ENCODE measurements at places on chromosomes 4 and X. TPM values are rescaled to one million over a fixed set of nuclear protein-coding genes. Genes with fewer than 3 reads are reported as not detected.

GRCh38 chr4:20151436-20151835 is 100.3 kb upstream of the SLIT2 start:
- DNase-seq = no peak

- DNase-seq = no peak
Observed at GRCh38 chrX:123881330-123881729, 21.5 kb downstream of the XIAP start.

Gene LRIT3
- polyA plus RNA-seq = 0.02 TPM

DNA sequence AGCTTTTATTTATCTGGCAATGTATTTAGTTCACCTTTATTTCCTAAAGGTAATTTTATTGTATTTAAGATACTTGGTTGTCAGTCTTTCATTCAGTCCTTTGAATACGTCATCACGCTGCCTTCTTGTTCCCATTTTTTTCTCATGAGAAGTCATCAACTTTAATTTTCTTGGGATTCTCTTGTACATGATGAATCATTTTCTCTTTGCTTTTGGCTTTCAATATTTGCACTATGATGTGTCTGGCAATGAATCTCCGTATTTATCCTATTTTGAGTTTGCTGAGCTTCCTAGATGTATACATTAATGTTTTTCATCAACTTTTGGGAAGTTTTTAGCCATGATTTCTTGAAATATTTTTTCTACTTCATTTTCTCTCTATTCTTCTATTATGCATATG is 28.4 kb downstream of the CLDN2 start:
- no peak for DNase-seq

DNA sequence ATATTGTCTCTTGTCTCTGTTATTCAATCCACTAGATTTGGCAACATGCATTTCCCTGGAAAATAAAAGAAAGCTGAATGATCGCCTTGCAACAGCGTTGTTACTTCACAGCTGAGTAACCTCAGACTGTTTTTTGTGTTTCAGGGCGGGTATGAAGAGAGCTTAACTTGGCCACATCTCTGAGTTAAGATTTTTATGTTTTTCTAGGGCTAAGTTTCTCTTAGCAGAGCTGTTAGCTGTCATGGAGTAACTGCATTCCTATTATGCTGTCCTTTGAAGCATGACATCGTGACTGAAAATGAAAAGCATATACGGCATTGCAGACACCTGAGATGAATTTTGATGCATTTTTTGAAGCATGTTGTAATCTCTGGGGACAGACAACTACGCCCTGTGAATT is 1798.9 kb downstream of the PCDH7 start:
- DNase-seq = no peak

DNA sequence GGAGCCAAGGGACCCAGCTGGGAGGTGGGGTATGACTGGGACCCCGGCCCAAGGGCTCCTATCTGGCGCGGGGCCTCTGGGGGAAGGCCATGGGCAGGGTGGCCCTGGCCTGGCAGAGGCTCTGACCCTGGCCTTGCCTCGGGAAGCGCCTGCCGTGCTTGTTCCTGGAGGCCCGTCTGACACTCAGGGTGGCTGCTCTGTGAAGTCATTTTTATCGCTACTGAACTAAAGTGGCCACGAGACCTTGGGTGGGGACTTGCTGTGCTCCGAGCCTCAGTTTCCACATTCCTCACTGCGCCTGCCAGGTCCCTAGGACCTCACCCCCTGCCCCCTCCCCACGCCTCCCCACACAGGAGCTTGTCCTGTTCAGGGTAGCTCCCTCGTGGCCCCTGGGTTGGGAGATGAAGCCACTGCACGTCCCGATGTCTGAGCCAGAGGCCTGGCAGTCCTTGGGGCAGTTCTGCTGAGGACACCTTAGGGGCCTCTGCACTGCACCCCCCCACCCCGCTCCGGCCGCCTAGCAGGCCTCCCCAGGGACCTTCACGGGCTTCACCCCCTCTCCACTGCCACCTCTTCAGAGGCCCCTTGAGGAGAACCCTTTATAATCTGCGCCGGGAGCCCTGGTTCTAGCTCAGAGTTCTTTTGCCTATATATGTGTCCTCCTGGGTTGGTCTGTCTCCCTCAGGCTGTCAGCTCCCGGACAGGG is 639 bp upstream of the SORCS2 start:
- no peak for DNase-seq

DNA sequence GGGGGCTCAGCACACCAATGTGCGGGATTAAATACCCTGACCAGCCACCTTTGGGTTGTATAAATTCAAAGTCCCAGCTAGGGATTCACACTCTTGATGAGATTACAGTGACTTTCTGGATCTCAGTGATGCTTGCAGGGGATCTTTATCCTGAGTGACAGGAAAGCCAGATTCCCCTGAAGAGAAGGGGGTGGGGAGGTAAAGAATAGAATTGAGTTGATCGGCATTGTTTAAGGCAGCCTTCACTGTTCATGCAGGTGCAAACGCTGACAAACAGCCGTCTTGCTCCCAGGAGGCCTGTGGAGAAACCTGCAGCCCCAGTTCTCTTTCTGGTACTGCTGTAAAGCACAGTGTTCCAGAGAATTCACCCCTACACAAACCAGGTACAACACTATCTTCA is 19.0 kb downstream of the CXXC4 start:
- no peak for DNase-seq

GRCh38 chrX:10922159-10922558 is 189.0 kb upstream of the HCCS start:
- peak; percentile 80 for DNase-seq

Gene FAM184B
- polyA plus RNA-seq = 0.01 TPM

DNA sequence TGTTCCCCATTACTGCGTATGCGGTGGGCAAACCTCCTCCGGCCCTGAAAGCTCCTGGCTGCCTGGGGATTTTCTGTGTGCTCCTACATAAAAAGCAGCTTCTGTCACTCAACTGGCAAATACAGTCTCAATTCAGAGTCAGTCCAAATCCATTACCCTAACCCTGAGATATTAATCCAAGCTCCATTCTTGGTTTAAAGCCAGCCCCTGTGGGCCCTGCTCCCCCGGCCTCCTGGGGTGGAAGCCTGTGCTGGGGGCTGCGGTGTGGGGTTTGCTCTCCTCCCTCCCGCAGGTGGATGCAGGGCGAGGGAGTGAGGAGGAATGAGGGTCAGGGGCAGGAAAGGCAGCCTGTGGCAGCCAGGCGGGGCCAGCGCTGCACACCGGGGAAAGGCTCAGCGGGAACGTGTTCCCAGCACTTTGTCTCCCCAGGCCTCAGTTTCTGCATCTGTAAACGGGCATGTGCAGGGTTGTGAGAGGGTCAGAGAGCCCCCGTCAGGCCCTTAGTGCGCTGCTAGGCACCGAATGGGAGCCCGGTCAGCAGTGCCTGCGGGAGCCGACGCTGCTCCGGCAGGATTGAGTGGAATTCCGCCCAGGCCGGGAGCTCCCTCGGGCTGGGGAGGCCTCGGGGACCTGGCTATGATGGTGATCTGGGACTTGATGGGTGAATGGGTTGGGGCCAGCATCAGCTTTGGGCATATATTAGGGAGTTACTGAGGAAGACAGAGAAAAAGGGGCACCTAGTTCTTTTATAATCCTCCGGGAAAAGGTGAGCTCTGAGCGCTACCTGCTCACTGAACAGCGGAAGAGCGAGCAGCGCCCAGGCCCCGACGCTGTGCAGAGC is 6.3 kb upstream of the RGS12 start:
- DNase-seq = no peak

Gene CT47B1
- not detected for polyA plus RNA-seq

Gene PGAM4
- 0.10 TPM for polyA plus RNA-seq

GRCh38 chr4:100170986-100171385 is 19.3 kb downstream of the DDIT4L start:
- DNase-seq = no peak

Gene HSD17B13
- polyA plus RNA-seq = not detected

- DNase-seq = no peak
Observed at GRCh38 chrX:119686087-119686691, 6.8 kb downstream of the SEPTIN6 start.

Gene HUWE1
- 34.1 TPM for polyA plus RNA-seq

Gene ETDB
- not detected for polyA plus RNA-seq

DNA sequence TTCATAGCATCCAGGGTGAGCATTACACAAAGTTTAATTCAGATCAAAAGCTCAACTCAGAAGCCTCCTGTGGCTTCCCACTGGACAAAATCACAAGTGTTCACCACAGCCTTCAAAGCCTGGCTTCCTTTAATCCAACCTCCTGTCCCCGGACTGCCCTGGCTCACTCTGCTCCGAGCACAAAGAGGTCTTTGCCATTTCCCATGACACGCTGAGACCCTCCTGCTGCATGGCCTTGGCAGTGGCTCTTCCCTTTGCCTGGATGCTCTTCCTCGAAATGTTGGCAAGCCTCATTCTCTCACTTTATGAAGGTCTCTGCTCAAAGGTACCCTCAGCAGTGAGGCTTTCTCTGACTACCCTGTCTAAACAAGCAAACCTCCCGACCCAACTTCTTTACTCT is 41.0 kb downstream of the LDB2 start:
- no peak for DNase-seq

Gene COX7B2
- not detected for polyA plus RNA-seq

Gene PPEF1
- polyA plus RNA-seq = not detected

- peak; percentile 58 for DNase-seq
Observed at GRCh38 chrX:43474321-43474720, 181.8 kb upstream of the MAOA start.

Gene TADA2B
- polyA plus RNA-seq = 5.1 TPM

- peak; percentile 18 for DNase-seq
Observed at GRCh38 chr4:184647266-184648053, 1.8 kb downstream of the CASP3 start.

Gene BEX2
- polyA plus RNA-seq = 12.4 TPM

GRCh38 chrX:140712413-140713173 is 3.0 kb downstream of the LINC00632 start:
- DNase-seq = no peak

GRCh38 chr4:37475087-37475486 is 211.1 kb downstream of the RELL1 start:
- DNase-seq = no peak

DNA sequence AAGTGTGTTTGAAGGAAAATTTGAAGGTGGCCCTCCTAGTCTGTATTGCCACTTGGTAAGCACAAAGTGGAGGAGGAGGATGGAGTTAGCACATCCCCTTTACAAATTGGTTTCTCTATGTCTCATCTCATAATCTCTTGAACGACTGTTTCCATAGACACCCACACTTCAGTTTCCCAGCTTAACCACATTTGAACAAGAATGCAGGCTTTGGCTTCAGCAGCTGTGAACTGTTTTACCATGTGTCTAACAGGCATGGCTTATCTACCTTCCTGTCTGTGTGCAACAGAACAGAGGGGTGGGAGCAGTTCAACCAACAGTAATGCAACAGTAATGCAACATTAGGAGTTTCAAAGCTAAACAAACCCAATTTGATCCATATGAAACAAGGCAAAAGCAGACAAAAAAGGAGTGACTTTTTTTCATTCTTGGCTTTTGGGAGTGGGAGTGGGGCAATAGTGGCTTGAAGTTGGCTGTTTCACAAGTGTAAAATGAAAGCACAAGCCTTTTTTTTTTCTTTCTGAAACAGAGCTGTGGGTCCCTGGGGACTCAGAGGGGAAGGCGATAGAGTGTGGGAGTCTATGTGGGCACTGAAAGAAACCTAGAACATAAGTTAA is 108.0 kb downstream of the ITM2A start:
- no peak for DNase-seq

DNA sequence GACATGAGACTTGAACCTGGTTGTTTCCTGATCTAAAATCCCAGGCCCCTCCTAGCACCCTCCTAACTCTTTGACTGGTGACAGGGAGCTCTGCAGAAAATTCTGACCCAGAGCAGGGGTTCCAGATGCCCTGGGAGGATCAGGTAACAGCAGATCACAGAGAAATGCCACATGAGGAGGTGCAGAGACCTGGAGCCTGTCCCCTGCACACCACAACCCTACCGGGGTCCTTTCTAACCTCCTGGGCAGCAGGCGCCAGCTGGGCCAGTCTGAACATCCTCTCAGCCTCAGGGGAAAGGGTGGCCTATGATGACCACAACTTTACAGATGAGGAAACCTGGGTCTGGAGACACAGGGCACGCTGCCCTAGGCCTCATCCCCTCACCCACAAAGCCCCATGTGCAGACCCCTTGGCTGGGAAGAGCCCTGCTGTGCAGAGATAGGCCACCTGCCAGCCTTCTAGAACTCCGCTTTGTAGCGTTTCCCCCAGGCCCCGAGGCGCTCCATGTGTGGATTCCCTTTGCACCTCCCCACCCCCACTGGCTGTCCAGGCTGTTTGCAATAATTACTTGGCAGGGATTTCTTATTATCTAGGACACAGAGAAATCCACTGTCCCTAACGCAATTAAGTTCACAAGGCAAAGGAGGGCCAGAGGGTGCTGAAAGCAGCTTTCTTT is 36.5 kb downstream of the WDR1 start:
- no peak for DNase-seq

Gene RS1
- not detected for polyA plus RNA-seq

Gene MAOA
- 20.5 TPM for polyA plus RNA-seq

- DNase-seq = no peak
Observed at GRCh38 chr4:137422666-137423065, 109.6 kb downstream of the PCDH18 start.

GRCh38 chrX:129940721-129941120 is 34.8 kb downstream of the UTP14A start:
- DNase-seq = no peak

DNA sequence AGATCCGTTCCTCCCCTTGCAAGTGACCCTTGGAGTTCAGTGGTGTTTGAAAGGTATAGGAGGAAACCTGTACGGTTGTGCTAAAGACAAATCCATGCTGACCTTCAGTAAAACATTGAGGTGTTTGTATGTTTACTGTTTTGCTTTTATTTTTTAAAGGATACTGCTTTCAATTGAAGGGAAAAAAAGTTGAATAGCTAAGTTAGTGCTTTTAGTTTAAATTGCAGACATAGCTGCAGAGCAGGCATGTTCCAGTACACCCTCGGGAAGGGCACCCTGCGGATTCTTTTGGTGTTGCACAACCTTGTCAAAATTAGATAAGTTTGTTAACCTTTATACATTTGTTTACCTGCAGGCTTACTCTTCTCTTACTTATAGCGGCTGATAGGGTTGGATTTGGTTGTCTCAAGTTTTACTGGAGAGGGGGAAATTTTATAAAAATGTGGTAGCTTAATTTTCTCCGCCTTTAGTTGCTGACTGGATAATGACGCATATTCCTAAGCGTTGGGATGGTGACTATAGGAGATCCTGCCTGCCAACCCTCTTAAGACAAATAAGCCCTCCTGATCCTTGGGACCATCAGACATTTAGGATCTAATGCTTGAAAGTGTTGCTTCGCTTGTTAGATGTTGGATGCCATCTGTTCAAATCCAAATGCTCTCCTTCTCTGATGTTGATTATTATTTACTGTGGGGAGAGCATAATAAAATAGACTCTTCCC is 2.0 kb downstream of the RAPGEF2 start:
- DNase-seq = peak; percentile 81

Gene JADE1
- 2.9 TPM for polyA plus RNA-seq

Gene CFAP99
- polyA plus RNA-seq = not detected

Gene WWC2
- 2.9 TPM for polyA plus RNA-seq

- peak; percentile 26 for DNase-seq
Observed at GRCh38 chr4:150211799-150212445, 133.7 kb downstream of the DCLK2 start.

Gene MAGEA3
- not detected for polyA plus RNA-seq

- DNase-seq = no peak
Observed at GRCh38 chr4:41427306-41427882, 110.6 kb upstream of the LIMCH1 start.

DNA sequence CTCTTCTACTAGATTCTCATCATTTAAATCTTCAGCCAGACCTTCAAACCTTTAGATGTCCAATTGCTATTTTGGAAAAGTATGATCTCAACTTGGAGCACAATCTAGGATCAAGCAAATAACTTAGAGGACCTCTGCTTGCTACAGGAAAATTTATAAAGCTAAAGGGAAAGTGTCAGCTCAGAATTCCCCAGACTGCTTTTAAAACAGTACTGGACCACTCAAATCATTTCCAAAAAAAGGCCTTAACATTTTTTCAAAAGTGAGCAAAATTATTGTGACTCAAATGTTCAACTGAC is 169.8 kb downstream of the PARM1 start:
- no peak for DNase-seq

Gene MID1
- polyA plus RNA-seq = 2.1 TPM
